Liver (tissue), 10 donors: ENCODE measurements at places on chromosomes 16 and 17.

- DNase-seq = no peak
Observed at GRCh38 chr17:13419676-13420075, 182.1 kb downstream of the HS3ST3A1 start.

DNA sequence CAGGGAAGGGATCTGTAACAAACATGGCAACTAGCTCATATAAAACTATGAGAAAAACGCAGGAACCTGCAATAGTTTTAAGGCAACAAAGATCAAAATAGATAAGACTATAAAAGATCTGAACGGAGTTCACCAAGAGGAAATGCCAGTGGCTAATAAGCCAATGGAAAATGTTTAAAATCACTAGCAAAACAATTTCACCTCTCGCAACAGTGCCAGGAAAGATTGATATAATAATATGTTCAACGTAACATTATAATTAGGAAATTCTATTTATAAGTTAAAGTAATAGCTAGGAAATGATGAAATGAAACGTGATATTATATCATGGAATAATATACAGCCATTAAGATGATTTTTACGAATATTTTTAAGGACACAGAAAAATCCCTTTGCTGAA, 16.0 kb downstream of the MRC2 start:
- DNase-seq = no peak

GRCh38 chr17:67488768-67489167, 111.7 kb downstream of the PITPNC1 start:
- no peak for DNase-seq

- DNase-seq = no peak
Observed at GRCh38 chr16:27318392-27319256, 4.8 kb downstream of the IL4R start.
